ENCODE measurements at places on chromosomes 13 and 19. TPM values are rescaled to one million over a fixed set of nuclear protein-coding genes. Genes with fewer than 3 reads are reported as not detected.

DNA sequence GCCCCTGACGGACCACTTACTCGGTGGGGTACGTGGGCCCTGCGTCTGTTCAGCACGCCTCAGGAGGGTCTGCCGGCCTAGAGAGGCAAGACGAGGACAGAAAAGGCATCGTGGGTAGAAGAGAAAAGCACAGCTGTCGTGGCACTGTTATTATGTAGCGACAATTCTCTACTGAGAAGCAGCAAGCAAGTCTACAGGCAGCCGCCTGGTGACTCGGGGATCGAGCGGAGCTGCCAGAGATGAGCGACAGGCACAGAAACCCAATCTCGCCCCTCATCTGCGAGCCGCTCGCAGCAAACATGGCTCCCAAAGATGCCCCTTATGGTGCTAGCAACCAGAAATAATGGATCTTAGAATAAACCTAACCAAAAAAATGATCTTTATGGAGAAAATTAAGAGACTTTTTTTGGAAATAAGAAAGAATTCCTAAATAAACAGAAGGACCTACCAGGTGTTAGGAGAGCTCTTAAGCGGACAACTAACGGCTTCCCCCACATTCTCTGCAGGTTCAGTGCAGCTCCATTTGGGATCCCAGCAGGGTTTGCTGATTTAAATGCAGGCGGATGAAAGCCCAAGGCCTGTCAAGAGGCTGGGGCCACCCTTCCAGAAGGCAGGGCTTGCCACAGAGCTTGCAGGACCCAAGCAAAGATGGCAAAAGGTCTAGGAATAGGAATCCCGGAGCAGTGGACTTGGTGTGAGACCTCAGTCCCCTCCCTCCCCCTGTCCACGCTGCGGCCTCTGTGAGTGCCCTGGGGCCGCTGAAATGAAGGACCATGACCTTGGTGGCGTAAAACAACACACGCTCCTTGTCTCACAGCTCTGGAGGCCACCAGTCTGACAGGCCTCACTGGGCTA lies 152.6 kb downstream of the KDM4B start:
- no peak for DNase-seq

DNA sequence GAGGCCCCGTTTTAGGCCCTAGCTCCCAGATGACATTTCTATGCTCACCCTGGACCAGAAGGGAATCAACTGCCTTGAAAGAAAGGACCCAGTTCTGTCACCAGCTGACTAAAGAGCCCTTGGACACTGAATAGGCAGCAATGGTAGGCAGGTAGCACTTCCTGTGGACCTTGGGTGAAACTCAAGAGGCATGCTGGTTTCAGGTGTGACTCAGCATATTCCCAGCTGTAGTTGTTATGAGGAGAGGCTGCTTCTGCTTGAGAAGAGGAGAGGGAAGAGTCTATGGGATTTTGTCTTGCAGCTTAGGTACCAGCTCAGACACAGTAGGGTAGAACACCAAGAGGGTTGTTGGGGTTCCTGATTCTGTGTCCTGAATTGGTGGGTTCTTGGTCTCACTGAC lies 37.9 kb upstream of the HTR2A start:
- DNase-seq: no peak

VSTM2B gene
- polyA plus RNA-seq: 0.32 TPM

DNA sequence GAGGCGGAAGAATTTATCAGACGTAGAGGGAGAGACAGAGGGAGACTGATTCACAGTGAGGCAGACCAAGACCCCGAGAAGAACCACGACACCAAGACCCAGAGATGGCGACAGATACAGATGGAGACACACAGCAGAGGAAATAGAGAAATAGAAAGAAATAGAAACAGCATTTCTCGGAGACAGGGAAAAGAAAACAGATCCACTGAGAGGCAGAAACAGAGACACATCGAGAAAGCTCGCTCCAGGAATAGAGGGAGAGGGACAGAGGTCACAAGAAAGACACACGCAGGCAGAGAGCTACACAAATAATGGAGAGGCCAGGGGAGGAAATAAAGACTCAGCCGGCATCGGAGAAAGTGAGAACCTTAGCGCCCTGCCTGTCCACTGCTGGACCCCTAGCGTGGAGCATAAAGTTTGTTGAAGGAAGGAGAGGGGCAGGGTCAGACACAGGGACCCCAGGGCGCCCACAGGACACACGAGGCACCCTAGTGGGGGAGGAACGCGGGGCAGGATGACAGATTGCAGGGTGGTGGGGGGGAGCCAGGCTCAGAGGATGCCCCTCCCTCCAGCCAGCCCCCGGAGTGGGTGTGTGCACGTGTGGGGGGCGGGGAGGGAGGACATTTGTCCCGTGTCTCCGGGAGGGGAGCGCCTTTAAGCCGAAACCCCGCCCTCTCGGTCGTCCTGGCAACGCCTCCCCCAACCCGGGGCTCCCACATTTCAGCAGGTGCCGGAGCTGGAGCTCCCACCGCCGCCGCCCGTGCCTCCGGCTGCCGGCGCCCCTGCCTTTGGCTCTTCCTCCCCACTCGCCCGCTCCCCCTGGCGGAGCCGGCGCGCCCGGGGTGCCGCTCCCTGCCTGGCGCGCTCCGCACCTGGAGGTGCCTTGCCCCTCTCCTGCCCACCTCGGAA lies at the start of gene PRKCG:
TSS of gene PRKCG (plus strand) at position 716 of the 909 bp plus-strand sequence. CDS start 298 bp downstream, outside the sequence.
- DNase-seq: no peak

- no peak for DNase-seq
Observed at GRCh38 chr19:6556480-6557195, 25.8 kb downstream of the TNFSF9 start.

DNA sequence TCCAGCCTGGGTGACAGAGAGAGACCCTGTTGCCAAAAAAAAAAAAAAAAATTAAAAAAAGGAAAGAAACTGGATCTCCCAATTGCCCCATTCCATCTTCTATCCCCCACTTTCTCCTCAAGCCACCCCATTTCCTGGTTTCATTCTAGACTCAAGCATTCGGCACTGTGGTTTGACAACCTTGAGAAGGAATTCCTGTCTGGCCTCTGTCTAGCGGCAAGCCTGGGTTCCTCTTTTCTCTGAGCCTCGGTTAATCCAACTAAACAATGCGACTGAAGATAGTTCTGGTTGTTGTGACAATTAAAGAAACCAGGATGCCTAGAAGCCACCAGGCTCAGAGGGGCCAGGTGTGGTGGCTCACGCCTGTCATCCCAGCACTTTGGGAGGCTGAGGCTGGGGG lies 3.3 kb upstream of the C3 start:
- no peak for DNase-seq

APOE gene
- polyA plus RNA-seq: 315 TPM

DNA sequence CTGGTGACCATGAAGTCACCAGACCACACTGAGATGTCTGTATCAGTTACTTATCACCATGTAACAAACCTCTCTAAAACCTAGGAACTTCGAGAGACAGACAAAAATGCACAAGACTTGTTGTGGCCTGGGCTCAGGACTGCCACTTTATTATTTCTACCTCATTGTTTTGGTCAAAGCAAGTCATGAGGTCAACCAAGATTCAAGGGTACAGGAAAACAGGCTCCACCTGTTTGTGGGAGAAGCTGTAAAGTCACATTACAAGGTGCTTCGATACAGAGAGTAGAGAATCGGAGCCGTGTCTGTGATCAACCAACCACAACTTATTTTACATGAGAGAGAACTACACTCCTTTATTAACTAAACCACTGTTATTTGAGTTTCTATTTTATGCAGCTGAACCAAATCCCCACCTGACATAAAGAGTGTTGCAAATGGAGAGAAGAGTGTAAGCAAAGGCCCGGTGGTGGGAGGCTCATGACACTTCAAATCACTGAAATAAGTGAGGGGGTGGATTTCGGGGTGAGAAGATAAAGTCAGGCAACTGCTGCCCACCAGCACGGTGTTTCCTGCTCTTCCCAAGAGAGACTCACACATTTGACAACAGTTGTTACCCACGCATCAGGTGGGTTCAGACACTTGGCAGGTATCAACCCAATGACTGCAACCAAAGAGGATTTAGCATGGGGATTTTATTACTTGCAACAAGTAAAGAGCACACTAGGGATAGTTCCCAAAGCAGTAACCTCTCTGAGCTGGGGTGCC lies 39.0 kb upstream of the IGSF23 start:
- peak; percentile 58 for DNase-seq

DNA sequence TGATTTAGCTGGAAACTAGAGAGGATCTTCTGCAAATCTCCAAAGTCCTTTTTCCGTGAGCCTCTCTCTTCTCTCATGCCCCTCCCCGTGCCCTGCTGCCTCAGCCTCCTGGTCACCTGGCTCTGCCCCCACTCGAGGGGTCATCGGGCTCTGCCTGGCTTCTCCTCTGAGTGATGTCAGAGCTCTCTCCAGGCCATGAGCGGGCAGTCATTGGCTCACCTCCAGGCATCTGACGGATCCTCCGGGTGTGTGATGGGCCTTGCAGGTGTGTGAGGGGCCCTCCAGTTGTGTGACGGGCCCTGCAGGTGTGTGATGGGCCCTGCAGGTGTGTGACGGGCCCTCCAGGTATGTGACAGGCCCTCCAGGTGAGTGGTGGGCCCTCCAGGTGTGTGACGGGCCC lies 10.3 kb upstream of the GAS6 start:
- no peak for DNase-seq

DNA sequence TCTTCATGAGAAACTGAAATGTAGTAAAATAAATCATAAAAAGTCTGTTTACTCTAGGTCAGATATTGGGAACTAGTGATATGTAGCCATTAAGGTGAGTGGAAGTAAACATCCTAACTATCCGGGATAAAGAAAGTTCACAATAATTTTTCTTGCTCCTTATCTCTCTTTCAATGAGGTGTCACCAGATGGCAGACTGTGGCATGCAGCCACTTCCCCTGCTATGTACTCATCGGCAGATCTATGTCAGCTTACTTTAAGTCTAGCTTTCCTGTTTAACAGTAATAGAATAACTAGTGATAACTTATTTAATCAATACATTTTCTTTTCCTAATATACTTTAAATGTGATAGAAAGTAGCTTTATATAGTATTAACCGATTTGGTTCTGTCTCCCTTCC lies 181.9 kb downstream of the NDFIP2 start:
- no peak for DNase-seq

KIR2DL3 gene
- not detected for polyA plus RNA-seq

GRCh38 chr19:17127671-17128070 lies 52.1 kb downstream of the MYO9B start:
- no peak for DNase-seq

GRCh38 chr19:46390121-46390858 lies 23.1 kb downstream of the CCDC8 start:
- no peak for DNase-seq

SAMD4B gene
- 128 TPM for polyA plus RNA-seq

DNA sequence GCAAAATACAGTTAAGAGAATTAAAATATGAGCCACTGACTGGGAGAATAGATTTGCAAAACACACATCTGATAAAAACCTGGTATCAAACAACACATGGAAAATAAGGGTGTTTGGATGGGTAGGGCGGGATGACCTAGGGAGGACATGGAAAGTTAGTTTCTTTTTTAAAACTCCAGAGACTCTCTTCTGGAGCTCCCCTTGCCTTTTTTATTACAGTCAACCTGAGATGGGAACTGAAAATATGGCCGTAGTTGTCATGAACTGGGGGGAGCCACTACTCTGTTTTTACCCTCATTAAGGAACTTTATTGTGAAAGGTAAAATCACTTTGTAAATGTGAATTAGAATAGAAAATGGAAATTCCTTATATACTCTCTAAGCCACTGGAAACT lies 113.0 kb downstream of the ATP11A start:
- DNase-seq: no peak

ZNF98 gene
- polyA plus RNA-seq: 2.5 TPM

ZNF17 gene
- polyA plus RNA-seq: 8.9 TPM

- no peak for DNase-seq
Observed at GRCh38 chr19:8244442-8244841, 35.3 kb downstream of the CERS4 start.

TGDS gene
- 19.7 TPM for polyA plus RNA-seq

DNA sequence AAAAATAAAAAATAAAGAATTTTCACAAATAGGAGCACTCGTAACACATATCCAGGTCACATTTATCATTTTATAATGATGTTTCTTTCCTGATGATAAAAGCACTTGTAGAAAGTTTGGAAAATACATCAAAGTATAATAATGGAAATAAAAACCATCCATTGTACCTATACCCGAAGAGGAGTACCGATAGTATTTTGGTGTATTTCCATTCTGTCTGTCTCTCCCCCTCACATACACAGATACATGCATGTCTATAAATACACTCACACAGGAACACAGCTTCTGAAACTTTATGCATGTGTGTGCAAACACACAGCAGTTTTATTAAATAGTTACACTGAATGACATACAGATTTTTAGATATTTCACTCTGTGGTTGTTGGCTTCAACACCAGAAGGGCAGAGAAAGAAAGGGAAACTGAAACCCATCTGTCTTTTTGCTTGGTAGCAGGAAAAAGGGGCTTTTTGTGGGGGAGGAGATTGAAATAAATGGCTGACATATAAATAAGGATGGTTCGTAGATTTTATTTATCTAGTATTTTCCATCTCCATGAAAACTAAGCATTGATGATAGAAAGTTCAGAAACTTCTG lies 114.8 kb downstream of the LRCH1 start:
- no peak for DNase-seq

RAB3D gene
- polyA plus RNA-seq: 19.6 TPM

GRCh38 chr13:78631077-78631476 lies 27.7 kb upstream of the POU4F1 start:
- no peak for DNase-seq

DNA sequence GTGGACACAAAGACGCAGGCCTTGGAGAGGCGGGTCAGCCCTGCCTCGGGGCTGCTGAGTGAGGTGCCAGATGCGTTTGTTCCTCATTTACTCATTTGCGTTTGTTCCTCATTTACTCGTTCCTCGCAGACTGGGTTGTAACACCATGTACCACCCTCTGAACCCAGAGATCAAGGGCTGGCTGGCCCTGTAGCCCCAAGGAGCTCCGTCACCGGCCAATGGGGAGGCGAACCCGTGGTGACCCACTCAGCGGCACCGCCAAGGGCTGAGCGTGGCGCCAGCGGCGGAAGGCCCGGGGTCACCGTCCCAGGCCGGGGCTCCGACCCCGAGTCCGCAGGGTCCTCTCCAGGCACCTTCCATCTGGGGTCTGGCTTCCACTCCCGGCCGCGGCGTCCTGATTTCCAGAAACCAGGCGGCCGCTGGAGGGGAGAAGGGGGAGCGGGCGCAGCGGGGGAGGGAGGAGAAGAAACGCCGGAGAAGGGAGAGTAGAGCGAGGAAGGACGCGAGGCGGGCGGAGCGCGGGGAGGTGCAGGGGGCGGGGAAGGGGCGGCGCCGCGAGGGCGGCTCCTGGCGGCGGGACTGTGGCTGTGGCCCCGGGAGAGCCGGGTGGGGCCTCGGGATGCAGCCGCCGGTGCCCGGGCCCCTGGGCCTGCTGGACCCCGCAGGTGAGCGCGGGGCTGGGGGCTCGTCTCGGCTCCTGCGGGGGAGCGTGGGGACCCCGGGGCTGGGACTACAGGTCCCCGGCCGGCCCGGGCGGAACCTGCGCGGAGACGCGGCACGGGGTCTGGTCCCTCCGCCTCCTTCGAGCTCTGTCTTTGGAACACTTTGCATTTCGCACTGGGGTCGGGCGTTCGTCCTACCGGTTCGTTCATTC lies at the start of gene TMEM255B:
TSS of gene TMEM255B (plus strand) at position 576 of the 874 bp plus-strand sequence. CDS start at position 620, 44 bp downstream.
- peak; percentile 41 for DNase-seq

GRCh38 chr19:37572203-37572602 lies 22.4 kb downstream of the ZNF571 start:
- no peak for DNase-seq

SRRM5 gene
- 0.31 TPM for polyA plus RNA-seq

All from left renal cortex interstitium (tissue), 4 donors.